Vein endothelial cell (primary cell): ENCODE measurements at places on chromosomes 6 and 20. TPM values are rescaled to one million over a fixed set of nuclear protein-coding genes. Genes with fewer than 3 reads are reported as not detected.

The MICB gene
- total RNA-seq: 17.6 and 24.3 TPM in 2 replicates

The TULP4 gene
- total RNA-seq: 100 and 109 TPM in 2 replicates

The SLC4A11 gene
- total RNA-seq: 4.9 TPM in 2 replicates

The CTAGE9 gene
- not detected in 2 replicates for total RNA-seq

The ZNF165 gene
- under 0.01 and 0.67 TPM in 2 replicates for total RNA-seq

The CYP21A2 gene
- total RNA-seq: under 0.01 TPM in 1 of 2 replicates, not detected in the other

The TBC1D20 gene
- total RNA-seq: 33.3 and 34.2 TPM in 2 replicates

The GATA5 gene
- not detected in 2 replicates for total RNA-seq

The GMNN gene
- 14.0 and 28.7 TPM in 2 replicates for total RNA-seq

The TREM1 gene
- total RNA-seq: not detected in 2 replicates

The SDHAF4 gene
- total RNA-seq: 6.9 and 9.1 TPM in 2 replicates

The APCDD1L gene
- 0.38 TPM in 1 of 2 replicates, not detected in the other for total RNA-seq

The SHLD1 gene
- total RNA-seq: 2.3 and 2.5 TPM in 2 replicates

The GRIK2 gene
- not detected in 2 replicates for total RNA-seq

The NFATC2 gene
- 6.9 and 8.2 TPM in 2 replicates for total RNA-seq

The UNC93A gene
- total RNA-seq: not detected in 2 replicates

The CST5 gene
- not detected in 2 replicates for total RNA-seq

The STMND1 gene
- total RNA-seq: not detected in 2 replicates

The TPD52L2 gene
- total RNA-seq: 153 and 174 TPM in 2 replicates

The PTPRK gene
- total RNA-seq: 142 and 149 TPM in 2 replicates

The POM121L2 gene
- total RNA-seq: not detected in 2 replicates

The WFDC5 gene
- not detected in 2 replicates for total RNA-seq

The XKR7 gene
- total RNA-seq: not detected in 2 replicates

The OPRL1 gene
- 1.3 and 2.9 TPM in 2 replicates for total RNA-seq

The RALGAPA2 gene
- total RNA-seq: 34.3 and 44.9 TPM in 2 replicates

The CHMP4B gene
- 51.3 and 51.7 TPM in 2 replicates for total RNA-seq
